Substantia nigra (tissue), 51 donors: ENCODE measurements at places on chromosomes 7 and 10.

GRCh38 chr10:70295321-70295720 is 11.5 kb upstream of the NPFFR1 start:
- DNase-seq = no peak

- DNase-seq = no peak
These were observed 59.6 kb downstream of the NPY start for GRCh38 chr7:24343614-24344013.

- no peak for DNase-seq
These were observed 1.4 kb downstream of the APBB1IP start for GRCh38 chr10:26439406-26440087.

DNA sequence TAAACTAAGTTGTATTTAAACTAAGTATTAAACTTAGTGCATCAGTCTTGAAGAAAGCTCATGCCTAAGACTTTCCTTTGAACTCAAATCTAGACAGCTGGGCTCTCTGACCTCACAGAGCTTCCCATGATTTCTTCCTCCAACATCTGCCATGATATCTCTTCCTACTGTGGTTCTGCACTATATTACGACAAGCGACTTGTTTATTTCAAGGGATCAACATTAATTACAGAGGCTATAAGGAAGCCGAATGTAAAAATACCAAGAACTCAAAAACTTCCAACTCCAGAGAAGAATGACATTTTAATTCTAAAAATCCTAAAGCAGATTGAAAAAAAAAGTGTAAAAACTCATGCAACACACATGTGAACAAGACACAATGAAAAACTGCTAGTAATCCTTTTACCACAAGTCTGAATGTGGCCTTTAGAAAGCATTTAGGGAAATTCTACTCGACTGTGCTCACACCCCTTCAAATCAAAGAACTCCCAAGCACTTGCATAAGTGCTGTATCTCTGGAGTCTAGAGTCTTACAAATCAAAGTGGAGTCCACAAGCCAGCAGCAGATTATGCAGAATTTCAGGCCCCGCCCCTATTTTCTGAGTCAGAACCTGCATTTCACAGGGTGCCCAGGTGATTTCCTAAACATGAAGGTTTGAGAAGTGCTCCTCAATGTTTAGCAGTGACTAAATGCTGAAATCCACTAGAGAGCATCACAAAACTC is 22.7 kb upstream of the WASHC2A start:
- no peak for DNase-seq

DNA sequence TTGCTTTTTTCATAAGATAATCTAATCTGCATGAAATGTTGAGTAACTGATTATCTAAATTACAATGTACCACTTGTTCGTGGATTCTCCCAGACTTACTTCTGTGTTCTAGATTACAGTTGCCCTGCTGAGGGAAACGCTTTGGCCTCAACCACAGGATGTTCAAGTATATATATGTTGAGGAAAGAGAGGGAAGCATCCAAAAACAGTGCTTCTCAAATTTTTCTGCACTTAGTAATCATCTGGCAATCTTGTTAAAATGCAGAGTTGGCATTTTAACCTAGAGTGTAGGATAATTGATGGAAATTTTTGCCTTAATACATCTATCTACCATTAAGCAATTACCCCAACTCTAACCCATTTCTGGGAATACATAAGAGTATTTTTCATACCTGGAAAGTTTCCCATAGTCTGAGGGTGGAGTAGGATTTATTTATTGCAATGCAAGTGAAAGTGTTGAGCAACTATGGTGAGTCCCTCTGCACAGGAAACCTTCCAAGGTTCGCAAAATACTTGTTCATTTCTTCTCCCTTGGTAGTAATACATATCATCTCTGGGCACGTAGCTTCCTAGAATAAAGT is 59.6 kb upstream of the C1GALT1 start:
- DNase-seq = no peak

GRCh38 chr10:88975377-88975720 is 15.2 kb upstream of the FAS start:
- DNase-seq = no peak

DNA sequence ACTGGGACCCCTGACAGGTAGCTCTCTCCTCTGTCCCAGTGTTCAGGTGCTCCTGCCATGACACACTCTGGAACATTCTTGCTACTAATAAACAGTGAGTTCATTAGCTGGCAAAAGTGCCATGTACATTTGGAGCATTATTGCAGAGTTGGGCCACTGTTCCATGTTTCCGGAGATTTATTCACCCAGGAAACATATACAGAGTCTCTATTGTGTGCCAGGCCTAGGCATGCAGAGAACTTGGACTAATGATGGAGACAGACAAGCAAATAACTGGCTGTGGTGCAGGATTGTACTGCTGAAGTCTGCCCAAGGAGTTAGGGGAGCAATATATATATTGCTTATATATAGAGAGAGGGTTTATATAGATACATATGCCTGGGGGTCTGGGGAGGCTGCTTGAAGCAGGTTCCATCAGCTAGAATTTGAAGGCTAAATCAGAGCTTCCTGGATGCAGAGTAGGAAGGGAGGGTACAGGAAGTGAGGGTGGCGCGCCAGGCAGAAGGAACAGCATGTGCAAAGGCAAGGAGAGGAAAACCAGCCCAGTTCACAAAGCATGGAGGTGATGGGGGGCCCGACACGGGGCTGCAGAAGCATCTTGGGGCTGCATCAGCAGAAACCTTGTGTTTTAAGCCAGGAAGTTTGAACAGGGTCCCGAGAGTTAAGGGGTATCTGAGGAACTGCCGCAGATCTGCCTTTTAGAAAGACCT is 22.7 kb upstream of the EEPD1 start:
- no peak for DNase-seq

DNA sequence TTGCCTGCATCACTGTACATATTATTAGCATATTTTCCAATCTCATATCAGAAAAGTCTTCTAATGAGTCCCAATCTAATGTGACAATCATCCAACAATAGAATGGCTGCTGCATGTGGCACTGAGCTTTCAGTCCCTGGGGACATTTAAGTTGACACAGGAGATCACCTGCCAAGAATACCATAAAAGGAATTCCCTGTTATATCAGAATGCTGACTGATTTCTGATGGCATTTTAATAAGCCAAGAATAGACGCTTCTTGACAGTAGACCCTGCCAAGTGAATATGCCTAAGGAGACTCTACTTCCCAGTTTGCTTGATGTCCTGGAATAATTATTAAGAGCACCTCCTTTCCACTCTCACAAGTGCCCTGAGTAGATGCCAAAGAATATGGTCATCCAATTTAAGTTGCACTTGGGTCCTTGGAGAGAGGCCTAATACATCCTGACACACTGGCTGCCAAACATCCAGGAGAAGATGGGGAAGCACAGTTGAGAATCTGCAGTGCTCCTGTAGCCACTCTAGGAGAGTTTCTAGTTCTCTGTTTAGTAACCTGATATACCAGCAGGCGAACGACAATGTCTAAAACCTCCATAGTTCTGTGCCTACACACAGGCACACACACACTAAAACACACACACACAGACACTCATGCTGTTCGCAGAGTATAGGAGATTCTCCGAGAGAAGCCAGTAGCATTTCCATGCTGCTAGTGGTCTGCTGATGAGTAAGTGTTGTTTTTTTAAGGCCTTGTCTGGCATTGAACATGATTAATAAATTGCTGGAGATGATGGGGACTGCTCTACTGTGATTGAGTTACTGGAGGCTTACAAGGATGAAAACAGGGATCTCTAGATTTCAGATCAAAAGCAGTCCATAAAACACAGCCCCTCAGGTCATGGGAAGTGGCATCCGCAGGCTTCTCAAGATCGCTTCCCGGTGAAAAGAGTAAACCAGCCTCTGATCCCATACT is 369.6 kb downstream of the KCNMA1 start:
- DNase-seq = no peak

DNA sequence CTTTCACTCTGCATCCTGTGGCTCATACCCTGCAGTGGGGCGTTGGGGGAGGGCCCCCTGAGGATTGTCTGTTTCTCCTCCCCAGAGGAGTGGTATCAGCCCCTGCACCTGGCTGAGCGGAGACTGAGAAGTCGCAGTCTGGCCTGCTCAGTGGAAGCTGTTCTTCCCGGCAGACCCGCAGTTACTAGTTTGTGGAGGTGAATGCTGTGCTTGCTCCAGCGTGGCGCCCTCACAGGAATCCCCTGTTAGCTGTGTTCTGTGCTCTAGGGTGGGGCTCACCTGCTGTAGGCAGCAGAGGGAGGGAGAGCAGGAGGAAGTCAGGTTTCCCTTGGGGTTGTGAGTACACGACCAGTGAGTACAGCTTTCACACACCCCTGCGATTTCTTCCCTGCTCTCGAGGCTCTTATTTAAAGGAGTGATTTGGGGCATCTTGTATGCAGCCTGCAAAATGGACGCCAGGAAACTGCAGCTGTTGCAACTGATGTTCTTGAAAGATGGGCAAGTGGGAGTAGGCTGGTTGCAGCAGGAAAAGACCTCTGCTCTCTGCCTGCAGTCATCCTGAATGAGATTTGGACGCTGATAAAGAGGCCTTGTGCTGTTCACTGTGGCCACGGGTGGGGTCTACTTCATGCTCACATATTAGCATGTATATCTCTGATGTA is 66.4 kb downstream of the HK1 start:
- no peak for DNase-seq
